ENCODE measurements at places on chromosomes 1 and 21. TPM values are rescaled to one million over a fixed set of nuclear protein-coding genes. Genes with fewer than 3 reads are reported as not detected.

PTGFR gene
- not detected for total RNA-seq

SLC2A5 gene
- total RNA-seq, result not detected

PCP4 gene
- total RNA-seq, result not detected

P3H1 gene
- total RNA-seq, result 32.0 TPM

INSRR gene
- total RNA-seq, result 0.05 TPM

NUDT17 gene
- 3.8 TPM for total RNA-seq

RNU1-1 gene
- 1,390 TPM for total RNA-seq

LYPLAL1 gene
- 24.0 TPM for total RNA-seq

CYP2J2 gene
- total RNA-seq, result 0.57 TPM

URB1 gene
- 21.5 TPM for total RNA-seq

DNA sequence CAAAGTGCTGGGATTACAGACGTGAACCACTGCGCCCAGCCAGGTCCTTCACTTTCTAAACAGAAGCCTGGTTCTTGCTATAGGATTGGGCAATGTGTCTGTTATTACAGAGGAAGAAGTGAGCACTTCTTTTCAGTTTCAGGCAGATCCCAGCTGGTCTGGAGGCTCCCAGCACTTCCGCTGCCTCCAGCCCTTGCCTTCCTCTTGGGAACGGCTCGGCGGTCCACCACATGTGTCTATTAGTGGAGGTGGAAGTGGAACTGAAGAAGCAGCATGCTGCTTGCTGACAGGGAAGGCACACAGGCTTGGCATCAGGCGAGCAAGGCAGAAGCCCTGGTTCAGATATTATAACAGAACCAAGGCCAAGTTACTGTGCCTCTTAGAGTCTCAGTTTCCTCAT lies 17.0 kb downstream of the MKNK1 start:
- no peak for DNase-seq

DNA sequence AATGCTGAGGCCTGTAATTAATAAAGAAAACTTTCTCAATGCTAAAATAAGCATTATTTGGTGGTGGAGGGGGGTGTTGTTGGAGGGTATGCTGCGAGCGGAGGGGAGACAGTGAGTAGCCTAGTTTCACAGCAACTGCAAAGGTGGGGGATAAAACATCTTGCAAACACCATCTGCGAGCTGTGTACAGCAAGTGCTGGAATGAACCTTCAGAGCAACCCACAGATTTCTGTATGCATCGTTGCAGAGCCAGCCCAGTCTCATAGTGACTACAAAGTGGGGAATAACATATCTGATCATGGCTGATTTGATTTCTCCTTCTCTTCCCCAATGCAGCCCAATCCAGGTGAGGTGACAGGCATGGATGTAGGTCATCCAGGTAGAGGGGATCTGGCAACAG lies 80.7 kb upstream of the COG2 start:
- no peak for DNase-seq

DNA sequence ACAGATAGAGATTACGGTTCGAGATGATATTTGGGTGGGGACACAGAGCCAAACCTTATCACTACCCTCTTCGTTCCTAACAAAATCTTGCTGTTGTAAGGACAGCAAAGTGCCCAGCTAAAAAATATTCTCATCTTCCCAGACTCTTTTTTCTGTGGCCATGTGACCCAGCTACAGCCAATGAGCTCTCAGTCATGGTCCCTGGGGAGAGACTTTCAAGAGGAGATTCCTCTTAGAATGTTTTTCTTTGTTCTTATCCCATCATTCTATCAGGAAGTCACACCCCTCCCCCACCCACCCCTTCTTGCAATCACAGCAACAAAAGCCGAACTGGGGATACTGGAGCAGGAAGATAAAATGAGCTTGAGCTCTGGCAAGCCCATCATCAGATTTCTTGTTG lies 247.1 kb downstream of the CHRM3 start:
- no peak for DNase-seq

DNA sequence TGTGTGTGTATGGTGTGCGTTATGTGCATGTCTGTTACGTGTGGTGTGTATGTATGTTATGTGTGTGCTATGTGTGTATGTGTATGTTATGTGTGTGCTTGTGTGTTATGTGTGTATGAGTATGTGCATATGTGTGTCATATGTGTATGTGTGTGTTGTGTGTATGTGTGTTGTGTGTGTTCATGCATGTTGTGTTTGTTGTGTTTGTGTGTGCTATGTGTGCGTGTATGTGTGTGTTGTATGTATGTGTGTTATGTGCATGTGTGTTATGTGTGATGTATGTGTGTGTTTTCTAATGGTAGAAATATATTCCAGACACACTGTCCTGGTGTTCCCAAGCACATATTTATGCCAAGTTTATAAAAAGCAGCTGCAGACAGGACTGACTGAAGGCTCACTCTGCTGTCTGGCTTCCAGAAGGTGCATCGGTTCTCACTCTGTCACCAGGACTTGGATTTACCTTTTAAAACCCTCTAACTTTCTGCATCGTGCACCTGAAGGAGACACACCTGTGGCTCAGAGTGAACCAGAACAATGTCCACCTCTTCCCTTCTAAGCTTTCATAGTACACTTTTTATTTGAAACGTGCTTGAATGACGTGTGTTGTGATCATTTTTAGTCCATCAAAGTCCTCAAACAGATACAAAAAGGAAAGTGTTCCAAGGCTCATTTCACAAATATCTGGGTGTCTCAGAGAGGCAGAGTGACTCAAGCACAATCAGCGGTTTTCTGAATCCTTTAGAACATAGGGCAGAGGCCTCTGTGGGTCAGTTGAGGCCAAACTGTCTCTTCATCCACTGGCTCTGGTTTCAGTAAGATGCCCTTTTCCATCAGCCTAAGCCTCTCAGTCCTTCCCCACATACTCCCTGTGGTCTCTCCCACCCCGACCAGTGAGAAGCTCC lies 49.9 kb downstream of the TOMM20 start:
- DNase-seq, result peak; percentile 18

GRCh38 chr1:93723733-93724270 lies 42.2 kb upstream of the BCAR3 start:
- no peak for DNase-seq

GRCh38 chr1:98398649-98399048 lies 262.9 kb upstream of the SNX7 start:
- DNase-seq, result no peak

- DNase-seq, result no peak
Observed at GRCh38 chr1:194084755-194085154, 898.3 kb upstream of the B3GALT2 start.

GRCh38 chr1:21927533-21928237 lies 9.4 kb downstream of the HSPG2 start:
- no peak for DNase-seq

GRCh38 chr1:214505134-214505533 lies 46.3 kb downstream of the PTPN14 start:
- DNase-seq, result no peak

GRCh38 chr1:15326691-15327588 lies 79.9 kb downstream of the FHAD1 start:
- no peak for DNase-seq

- DNase-seq, result no peak
Observed at GRCh38 chr1:46128344-46128743, 4.1 kb downstream of the PIK3R3 start.

- no peak for DNase-seq
Observed at GRCh38 chr1:1306661-1307260, 969 bp downstream of the ACAP3 start.

GRCh38 chr1:172134087-172134731 lies 286.3 kb upstream of the C1orf105 start:
- peak; percentile 30 for DNase-seq

DNA sequence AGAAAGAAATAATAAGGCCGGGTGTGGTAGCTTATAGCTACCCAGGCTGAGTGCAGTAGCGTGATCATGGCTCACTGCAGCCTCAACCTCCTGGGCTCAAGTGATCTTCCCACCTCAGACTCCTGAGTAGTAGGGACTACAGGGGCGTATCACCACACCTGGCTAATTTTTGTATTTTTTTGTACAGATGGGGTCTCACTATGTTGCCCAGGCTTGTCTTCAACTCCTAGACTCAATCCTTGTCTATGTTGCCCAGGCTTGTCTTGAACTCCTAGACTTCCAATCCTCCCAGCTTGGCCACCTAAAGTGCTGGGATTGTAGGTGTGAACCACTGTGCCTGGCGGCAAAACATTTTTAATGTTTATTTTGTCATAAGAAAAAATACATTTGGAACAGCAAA lies 30.5 kb downstream of the MIXL1 start:
- DNase-seq, result no peak

DNA sequence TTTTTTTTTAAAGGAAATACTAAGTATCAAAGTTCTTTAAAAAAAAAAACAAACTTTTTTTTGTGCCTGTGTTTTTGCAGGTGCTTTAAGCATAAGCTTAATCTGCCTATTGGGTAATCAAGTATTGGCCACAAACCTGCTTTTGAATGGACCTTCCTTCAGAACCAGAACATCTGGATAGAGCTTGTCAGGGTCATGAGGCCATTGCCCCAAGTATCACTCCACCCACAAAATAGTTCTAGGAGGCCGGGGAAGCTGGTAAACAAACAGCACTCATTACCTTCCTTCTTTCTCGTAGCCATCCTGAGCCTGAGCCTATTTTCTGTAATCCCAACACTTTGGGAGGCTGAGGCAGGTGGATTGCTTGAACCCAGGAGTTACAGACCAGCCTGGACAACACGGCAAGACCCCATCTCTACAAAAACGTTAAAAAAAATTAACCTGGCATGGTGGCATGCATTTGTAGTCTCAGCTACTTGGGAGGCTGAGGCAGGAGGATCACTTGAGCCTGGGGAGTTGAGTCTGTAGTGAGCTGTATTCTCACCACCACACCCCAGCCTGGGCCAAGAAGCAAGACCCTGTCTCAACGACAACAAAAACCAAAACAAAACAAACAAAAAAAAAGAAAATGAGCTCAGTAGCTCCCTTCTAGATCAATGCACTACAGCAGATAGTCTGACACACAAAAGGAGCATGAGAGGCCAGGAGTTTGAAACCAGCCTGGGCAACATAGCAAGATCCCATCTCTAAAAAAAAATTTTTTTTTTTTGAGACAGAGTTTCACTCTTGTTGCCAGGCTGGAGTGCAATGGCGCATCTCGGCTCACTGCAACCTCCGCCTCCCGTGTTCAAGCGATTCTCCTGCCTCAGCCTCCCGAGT lies 34.1 kb upstream of the EPS15 start:
- no peak for DNase-seq

DNA sequence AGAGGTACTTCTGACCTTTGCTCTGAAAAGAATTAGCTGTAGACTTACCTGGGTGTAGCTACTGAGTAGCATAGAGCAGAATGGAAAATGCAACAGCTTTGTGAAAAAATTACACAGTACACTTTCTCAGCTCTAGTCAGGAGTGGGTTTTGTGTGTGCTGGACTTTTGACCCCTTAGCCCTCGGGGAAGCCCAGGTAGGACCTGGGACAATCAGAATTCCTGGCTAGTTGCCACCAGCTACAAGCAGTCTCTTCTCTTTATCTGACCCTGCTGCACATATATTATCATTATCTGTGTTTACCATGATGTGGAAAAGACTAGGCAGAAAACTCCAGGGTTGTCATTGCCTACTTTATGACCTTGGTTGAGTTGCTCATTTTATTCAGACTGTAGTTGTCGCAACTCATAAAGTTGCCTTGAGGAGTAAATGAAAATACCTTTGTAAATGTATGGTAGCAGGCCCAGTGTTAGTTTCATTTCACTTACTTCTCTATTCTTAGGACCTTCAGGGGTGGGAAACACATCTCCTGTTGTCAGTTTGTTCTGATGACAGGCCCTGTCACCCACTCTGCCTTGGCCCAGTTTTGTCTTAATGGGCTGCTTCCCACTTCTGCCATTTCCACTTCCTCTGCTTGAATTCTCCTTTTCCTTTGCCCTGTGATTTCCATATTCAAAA lies 5.4 kb downstream of the NEK7 start:
- DNase-seq, result no peak

- peak; percentile 24 for DNase-seq
Observed at GRCh38 chr1:231550448-231550781, 21.9 kb downstream of the TSNAX start.

GRCh38 chr1:62280150-62280549 lies 39.1 kb downstream of the KANK4 start:
- DNase-seq, result no peak

GRCh38 chr21:45187646-45188045 lies 100.0 kb downstream of the POFUT2 start:
- no peak for DNase-seq

GRCh38 chr1:181849071-181849470 lies 212.4 kb downstream of the ZNF648 start:
- DNase-seq, result no peak

Data from activated CD4-positive, alpha-beta memory T cell treated with anti-CD3 and anti-CD28 coated beads for 36 hours (primary cell).